ENCODE measurements at places on chromosomes 4 and X.

- no peak for DNase-seq
These were observed 17.4 kb upstream of the PDCL2 start for GRCh38 chr4:55609393-55609866.

DNA sequence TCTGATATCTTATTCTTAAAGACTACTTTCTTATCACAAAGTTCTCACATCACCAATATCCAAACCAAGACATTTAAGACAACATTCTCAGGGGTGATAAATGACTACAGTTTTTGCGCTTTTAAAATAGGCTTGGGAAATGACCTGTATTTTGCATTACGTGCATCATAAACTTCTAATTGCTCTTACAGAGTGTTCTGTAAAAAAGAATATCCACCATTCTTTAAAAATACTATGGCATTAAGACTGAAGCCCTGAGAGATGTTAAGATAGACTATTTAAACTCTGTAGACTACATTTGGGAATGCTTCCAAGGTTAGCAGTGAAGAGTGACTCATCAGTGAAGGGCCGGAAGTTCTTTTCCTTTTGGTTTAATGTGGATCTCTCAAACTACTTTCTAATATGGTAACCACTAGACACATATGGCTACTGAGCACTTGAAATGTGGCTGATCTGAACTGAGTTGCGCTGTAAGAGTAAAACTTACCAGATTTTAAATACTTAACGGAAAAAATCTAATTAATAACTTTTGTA lies 518.8 kb upstream of the FTHL17 start:
- no peak for DNase-seq

- no peak for DNase-seq
These were observed 86.8 kb downstream of the DCLK2 start for GRCh38 chr4:150164956-150165629.

DNA sequence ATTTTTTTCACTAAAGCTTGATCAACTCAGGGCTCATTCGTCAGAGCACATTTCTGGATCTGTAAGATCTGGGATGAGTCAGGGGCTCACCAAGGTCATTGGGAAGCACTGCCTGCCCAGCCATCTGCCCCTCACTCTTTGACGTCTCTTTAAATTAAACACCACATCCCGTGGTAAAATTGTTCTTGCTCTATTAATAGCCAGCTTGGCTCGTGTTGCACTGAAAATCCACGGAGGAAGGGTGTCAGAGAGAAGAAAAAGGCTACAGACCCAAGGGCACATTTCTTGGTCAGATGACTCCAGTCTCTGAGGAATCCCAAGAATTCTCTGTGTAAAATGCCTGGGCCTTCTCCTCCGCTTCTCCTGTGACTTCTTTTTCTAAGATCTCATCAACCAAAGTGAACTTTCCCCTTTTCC lies 45.7 kb upstream of the GATB start:
- DNase-seq, result no peak

- DNase-seq, result no peak
These were observed 135.4 kb downstream of the ASMT start for GRCh38 chrX:1750267-1750666.

- peak; percentile 4 for DNase-seq
These were observed 85.8 kb upstream of the PRPS1 start for GRCh38 chrX:107542500-107542899.

DNA sequence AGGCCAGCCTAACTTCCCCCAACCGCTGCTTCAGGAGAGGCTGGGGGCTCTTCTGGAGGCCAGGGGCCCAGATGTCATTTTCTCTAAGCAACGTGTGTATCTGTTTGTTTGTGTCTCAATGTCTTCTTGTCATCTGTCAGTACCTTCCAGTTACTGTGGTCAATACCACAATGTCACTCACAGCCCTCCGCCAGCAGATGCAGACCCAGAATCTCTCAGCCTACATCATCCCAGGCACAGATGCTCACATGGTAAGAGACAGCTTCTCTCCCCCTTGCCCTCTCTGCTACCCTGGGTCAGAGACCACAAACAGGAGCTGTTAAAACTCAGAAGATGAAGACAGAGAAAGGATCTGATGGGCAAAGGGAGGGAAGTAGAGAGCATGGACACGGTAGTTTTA lies 5.0 kb downstream of the XPNPEP2 start:
- DNase-seq, result no peak

GRCh38 chrX:17036171-17036961 lies 89.9 kb downstream of the REPS2 start:
- no peak for DNase-seq

- DNase-seq, result no peak
These were observed 130.8 kb downstream of the HMX1 start for GRCh38 chr4:8740666-8741395.

DNA sequence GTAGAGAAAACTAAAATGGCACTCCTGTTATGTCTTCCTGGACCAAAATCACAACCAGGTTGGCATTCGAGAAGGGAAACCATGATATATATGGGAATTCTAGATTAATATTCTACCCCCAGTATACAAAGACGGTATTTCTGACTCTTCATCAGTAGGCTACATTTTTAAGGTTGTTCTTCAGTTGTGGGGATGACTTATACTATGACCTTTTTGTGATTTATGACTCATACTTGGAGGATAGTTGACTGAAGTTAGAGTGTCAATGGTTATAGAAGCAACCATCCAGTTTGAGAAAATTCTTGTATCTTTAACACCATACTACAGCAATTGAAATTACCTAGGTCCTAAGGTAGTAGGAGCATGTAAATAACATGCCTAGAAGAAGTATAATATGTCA lies 49.8 kb upstream of the CYSLTR1 start:
- DNase-seq, result no peak

GRCh38 chrX:42028109-42028508 lies 104.8 kb upstream of the CASK start:
- DNase-seq, result no peak

GRCh38 chr4:37879365-37879764 lies 11.5 kb upstream of the TBC1D1 start:
- DNase-seq, result peak; percentile 52

- DNase-seq, result no peak
These were observed 45.9 kb downstream of the TSC22D3 start for GRCh38 chrX:107729558-107730297.

DNA sequence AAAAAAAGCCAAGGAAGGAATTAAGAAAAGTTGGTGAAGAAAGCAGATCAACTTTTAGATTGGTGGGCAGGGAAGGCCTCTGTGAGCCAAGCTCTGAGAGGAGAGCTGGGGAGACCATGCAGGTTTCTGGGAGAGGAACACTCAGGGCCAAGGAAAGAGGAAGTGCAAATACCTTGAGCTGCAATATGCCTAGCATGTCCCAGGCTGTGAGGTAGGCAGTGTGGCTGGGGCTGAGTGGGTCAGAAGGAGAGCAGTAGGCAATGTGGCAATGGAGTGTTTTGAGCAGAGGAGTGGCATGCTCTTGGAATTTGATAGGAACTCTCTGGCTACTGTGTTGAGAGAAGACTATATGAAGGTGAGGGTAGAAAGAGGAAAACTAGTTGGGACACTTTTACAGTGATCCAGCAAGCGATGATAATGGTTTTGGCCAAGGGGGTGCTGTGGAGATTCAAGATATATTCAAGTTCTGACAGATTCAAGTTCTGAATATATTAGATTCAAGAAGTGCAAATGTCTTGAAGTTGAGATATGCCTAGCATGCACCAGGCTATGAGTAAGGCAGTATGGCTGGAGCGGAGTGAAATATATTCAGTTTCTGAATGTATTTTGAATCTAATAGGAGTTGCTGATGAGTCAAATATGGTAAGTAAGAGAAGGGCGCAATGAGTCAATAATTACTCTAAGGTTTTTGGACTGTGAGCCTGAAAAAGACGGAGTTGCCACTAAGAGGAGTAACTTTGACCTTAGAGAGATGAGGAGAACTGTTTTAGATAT lies 172.5 kb downstream of the CAMK2D start:
- DNase-seq, result peak; percentile 34

DNA sequence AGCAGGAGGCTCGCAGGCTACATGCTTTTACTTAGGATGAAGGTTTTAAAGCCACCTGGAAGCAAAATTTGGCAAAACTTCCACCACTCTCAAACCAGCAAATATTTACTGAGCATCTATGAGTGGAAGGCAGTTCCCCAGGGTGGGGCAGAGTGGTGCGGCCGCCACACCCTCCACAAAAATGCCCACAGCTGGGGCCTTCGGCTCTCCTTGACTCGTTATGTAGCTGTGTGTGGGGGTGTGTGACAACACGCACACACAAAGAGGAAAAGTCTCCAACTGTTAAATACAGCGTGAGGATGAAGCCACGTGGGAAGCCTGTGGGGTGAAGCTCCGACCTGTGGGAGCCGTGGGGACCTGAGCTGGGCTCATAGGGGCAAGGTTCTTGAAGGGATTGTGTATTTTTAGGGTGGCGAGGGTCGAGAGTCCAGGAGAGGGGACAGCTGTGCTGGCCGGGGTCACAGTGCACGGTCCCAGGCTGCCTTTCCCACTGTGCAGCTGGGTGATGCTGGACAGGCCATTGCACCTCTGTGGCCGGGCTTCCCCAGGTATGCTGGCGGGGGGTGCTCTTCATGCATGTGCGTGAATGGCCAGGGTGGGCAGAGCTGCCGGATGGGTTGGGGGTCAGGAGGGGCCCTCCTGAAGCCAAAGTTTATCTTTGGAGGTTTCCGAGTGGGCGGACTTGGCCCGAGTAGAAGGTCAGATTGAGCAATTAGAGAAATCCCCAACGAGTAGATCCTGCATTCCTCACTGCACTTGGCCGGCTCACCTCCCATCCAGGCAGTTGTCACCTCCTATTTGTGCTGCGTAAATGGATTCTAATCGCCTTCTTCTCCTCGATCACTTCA lies 25.4 kb downstream of the SORCS2 start:
- no peak for DNase-seq

GRCh38 chr4:57370691-57371090 lies 260.5 kb upstream of the IGFBP7 start:
- no peak for DNase-seq

- no peak for DNase-seq
These were observed 20.1 kb downstream of the ARHGEF9 start for GRCh38 chrX:63764946-63765345.

DNA sequence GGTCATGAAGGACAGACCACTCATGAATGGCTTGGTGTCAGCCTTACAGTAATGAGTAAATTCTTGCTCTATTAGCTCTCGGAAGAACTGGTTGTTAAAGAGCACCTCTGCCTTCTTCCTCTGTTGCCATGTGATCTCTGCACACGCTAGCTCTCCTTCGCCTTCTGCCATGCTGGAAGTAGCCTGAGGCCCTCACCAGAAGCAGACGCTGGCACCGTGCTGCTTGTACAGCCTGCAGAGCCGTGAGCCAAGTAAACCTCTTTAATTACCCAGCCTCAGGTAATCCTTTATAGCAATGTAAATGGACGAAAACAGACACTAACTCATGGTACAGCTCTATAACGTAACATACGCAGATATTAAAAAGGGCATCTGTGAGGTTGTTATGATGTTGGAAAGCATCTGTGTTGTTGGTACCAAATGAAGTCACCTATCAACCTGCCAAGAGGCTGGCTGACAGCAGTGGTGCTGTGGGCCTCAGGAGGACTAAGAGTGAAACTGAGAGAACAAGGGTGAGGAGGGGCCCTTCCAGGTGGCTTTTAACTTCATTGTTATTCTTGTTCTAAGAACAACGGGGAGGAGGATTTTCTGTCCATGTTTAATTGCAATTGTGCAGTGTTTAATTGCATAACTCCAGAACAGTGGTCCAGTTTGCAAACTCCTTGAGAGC lies 69.2 kb downstream of the CRMP1 start:
- DNase-seq, result no peak

GRCh38 chr4:124590480-124590879 lies 122.1 kb downstream of the ANKRD50 start:
- no peak for DNase-seq

- no peak for DNase-seq
These were observed 738.6 kb downstream of the TRAM1L1 start for GRCh38 chr4:116346750-116347149.

- DNase-seq, result no peak
These were observed 212.9 kb upstream of the GRID2 start for GRCh38 chr4:92090887-92091286.

DNA sequence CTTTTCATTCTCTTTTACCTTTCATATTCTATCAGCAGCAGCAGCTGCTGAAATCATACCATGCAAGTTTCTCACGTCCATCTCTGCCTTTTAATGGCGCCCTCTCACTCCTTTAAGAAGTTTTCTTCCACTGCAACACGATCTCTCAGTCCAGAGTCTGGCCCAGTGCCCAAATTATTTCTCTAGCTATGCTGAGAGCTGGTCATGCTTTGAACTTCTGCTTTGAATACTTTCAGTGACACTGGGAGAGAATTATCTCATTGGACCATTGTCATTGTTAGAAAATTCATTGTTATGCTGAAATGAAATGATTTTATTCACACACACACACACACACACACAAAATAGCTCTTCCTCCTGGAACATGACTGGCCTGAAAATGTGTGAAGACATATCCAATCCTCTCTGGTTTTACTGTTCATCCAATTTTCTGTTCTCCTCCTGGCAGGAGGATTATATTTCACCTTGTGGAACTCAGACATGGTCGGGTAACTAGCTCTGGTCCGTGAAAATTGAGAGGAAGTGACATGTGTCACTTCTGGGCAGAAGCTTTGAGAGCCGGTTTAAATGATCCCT lies 1.3 kb upstream of the PDHA1 start:
- DNase-seq, result peak; percentile 15

DNA sequence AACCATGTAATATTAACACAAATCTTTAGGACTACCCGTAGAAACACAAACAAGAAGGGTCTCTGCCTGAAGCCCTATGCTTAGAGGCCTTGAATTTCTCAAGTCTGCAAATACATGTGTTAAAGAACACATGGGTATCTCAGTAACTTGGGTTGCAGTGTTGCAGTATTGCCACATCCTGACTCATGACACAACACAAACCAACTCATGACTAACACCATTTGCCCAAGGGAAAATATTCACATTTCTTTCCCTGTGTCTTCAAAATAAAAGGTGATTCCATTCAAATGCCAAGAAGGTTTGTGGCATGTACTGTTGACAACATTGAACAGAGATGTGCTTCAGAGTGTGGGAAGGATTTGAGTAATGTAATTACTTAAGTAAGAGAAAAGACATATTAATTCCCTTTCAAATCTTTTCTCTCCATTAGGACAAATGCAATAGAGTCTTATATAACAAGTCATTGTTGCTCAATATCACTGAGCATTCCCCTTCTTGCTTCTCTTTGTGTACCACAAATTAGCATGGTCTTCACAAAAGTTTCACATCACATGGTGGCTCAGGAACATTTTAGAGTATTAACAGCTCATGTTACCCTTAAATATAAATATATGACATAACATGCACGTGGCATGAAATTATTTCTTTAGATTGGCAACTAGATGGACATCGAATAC lies 487.1 kb downstream of the STPG2 start:
- DNase-seq, result peak; percentile 84

DNA sequence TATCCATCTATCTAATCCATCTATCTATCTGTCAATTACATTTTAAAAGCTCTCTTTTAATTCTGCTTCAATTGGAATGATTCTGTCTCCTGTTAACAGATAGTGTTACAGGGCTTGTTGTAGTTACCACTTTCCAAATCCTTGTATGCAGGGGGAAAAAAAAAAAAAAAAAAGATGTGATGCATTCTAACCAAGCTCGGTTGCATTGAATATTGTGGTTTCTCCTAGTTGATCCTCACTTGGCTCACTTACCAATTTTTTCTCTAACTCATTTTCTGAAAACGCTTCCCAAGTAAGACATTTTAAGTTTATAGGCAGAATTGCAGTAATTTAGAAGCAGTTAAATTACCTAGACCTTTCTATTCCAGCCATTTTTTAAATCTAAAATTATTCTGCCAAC lies 327.9 kb upstream of the PITX2 start:
- no peak for DNase-seq
